NCI-H2171 treated with DMSO at 0.1 percent for 48 hours (cell line): ENCODE measurements at places on chromosomes 16 and 17.

DNA sequence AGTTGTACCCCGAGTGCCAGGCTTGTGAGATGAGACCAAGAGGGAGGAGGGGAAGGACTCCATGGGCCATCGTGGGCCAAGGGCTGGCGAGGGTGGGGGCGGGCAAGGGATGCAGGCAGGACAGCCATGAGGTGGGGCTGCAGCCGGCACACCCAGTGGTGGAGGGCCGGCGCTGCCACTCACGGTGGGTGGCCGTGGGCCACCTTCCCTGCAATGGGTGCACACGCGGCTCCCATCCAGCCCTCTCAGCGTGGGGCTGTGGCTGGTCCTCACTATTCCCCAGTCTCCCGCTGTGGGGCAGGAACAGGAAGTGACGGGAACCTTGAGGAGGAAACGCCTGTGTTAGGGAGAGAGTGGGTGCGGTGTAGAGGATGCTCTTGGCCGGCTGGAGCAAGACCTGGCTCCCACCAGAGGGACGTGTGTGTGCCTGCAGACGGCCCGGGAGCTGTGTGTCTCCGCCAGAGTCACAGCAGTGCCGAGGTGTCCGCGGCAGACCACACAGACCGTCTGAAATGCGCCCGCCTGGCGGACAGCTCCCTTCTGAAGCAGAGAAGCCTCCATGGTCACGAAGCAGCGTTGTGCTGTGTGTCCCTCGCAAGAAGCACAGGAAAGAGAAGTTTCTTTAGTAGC lies 23.6 kb downstream of the CIBAR2 start:
- no peak for DNase-seq

GRCh38 chr17:41492351-41492750 lies 2.6 kb upstream of the KRT36 start:
- no peak for DNase-seq

GRCh38 chr17:17443173-17443572 lies 33.6 kb upstream of the MED9 start:
- DNase-seq, result no peak

GRCh38 chr17:57569021-57569420 lies 176.1 kb downstream of the CCDC182 start:
- no peak for DNase-seq
